ENCODE measurements at places on chromosomes 13 and 19.

GRCh38 chr19:31675193-31675913, 326.1 kb upstream of the TSHZ3 start:
- DNase-seq: no peak

GRCh38 chr19:2542341-2543069, 66.6 kb downstream of the GADD45B start:
- no peak for DNase-seq

DNA sequence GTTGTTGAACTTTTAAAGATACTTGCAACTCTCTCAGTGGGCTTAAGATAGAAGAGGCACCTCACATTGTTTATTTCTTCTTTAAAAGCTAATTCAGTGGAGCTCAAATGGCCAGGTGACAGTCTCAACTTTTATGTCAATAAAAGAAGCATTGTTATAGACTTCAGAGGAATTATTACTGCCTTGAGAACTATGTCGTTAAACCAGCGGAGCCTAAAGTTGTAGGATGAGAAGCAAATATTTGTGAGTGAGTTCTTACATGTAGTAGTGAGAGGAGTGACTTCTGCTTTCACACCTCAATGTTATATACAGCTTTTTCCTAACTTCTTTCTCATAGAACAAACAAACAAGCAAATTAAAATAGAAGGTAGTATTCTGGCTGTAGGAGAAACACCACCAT, 31.2 kb upstream of the DGKH start:
- no peak for DNase-seq

GRCh38 chr13:23763318-23763717, 125.9 kb downstream of the MIPEP start:
- DNase-seq: no peak

DNA sequence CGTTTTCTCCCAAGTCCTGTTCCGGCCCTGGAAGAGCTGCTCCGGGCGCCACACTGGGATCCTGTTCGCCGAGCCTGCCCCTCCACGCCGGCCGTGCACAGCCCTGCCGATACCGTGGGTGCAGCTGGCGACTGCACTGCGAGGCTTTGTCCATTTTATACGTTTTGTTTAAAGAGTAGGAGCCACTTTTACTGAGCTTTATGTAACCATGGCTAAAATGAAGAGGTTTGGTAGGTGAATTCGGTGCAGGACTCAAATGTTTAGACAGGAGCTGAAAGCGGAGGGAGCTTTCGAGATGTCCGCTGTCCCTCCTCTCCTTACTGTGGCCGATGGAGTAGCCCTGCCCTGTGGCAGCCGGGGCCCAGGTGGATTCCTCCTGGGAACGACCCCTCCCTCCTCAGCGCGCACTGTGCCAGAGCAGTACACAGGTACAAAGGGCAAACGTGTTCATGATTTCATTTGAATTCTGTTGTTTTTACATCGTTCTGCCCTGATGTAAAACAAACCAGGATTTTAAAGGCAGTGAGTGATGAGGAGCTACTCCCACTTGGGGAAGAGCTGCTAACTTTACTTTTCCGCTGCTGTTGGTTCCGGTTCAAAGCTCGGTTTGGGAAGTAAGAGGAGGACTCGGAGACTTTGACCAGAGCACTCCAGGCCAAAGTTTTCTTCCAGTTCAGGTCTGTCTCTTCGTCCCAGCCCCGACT, 1.7 kb downstream of the COL4A2 start:
- DNase-seq: no peak

DNA sequence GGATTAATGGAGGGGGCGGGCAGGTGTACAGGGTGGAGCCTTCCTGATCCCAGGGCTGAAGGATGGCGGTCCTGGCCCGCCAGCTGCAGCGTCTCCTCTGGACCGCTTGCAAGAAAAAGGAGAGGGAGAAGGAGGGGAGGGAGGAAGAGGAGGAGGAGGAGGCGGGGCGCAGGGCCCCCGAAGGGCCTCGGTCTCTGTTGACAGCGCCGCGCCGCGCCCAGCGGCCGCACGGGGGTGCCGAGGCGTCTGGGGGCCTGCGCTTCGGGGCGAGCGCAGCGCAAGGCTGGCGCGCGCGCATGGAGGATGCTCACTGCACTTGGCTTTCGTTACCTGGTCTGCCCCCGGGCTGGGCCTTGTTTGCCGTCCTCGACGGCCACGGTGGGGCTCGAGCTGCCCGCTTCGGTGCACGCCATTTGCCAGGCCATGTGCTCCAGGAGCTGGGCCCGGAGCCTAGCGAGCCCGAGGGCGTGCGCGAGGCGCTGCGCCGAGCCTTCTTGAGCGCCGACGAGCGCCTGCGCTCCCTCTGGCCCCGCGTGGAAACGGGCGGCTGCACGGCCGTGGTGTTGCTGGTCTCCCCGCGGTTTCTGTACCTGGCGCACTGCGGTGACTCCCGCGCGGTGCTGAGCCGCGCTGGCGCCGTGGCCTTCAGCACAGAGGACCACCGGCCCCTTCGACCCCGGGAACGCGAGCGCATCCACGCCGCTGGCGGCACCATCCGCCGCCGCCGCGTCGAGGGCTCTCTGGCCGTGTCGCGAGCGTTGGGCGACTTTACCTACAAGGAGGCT, at the start of gene PPM1N:
Gene PPM1N (plus strand): TSS at position 33 of the 785 bp plus-strand sequence. CDS start 30 bp downstream, at position 63.
- peak; percentile 57 for DNase-seq

DNA sequence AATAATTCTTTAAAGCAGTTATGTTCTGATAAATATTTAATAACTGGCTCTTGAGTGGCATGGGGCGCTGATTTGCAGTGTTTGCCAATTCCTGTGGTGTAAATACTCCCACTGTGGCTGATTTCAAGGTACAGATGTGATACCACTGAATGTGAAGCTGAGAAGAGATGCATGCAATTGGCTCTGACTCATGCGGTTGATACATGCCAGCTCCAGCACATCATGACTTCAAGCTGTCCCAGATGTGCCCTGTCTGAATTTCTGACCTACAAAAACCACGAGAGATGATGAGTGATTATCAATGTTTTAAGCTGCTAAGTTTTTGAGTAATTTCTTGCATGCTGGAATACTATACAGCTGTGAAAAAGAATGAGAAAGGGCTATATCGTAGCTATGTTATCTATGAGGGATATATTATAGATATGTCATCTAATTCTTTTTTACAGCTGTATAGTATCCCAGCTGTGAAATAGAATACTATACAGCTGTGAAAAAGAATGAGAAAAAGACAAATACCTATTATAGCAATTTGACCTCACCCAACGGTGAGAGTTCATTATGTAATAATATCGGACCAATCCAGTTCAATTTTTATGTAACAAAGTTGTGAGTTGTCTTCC, 7.6 kb upstream of the ACSBG2 start:
- DNase-seq: no peak

- no peak for DNase-seq
Measured at GRCh38 chr13:75378301-75378700, 103.7 kb downstream of the TBC1D4 start.

DNA sequence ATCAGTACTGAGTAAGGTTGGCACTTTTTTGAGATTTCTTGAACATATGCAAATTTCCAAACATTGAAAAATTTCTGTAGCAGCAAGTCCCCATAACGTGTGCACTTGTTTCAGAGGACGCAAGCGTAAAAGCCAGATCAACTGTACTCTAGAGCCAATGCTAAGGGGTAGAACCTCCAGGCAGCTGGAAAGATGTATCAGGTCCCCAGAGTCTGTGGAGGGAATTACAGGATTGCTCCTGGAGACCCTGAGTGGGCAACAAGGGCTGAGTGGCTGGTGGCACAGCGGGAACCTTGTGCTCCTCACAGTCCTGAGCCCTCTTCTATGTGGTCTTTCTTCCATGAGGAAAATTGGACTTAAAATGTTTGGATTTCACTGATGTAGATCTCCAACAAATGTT, 53.9 kb upstream of the AMER2 start:
- no peak for DNase-seq

GRCh38 chr13:21871382-21871781, 200.5 kb downstream of the FGF9 start:
- DNase-seq: no peak

- DNase-seq: no peak
Measured at GRCh38 chr13:80824229-80824628, 483.3 kb upstream of the SPRY2 start.

- DNase-seq: no peak
Measured at GRCh38 chr13:45219938-45220375, 19.1 kb upstream of the KCTD4 start.

- DNase-seq: no peak
Measured at GRCh38 chr19:782185-782877, 14.9 kb upstream of the PTBP1 start.

DNA sequence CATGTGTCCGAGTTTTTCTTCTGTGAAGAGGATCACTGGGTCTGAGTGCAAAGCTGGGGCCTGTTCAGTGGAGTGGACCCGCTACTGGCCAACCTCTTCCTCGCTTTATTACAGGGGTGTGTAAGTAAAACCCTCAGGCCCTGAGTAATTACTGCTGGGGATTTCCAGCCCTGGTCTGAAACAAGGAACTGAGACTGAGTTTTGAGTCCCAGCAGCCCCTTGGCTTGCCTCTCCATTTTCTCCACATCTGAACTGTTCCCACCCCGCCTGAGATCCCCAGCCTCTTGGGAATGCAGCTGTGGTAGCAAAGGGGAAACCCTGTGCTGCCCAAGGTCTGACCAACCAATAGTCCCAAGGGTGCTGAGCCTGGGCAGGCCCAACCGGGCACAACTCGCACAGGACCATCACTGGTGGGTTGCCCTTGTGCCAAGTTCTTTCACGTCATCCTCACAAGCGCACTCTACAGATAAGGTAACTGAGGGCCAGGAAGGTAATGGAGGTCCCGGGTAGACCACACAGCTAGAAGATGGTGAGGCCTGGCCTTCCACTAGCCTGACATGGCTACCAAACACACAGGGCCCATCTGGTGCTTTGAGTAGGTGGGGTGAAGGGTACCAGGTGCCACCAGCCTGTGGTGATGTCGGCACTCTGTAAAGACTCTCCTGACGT, 13.7 kb upstream of the SLC35E1 start:
- no peak for DNase-seq

DNA sequence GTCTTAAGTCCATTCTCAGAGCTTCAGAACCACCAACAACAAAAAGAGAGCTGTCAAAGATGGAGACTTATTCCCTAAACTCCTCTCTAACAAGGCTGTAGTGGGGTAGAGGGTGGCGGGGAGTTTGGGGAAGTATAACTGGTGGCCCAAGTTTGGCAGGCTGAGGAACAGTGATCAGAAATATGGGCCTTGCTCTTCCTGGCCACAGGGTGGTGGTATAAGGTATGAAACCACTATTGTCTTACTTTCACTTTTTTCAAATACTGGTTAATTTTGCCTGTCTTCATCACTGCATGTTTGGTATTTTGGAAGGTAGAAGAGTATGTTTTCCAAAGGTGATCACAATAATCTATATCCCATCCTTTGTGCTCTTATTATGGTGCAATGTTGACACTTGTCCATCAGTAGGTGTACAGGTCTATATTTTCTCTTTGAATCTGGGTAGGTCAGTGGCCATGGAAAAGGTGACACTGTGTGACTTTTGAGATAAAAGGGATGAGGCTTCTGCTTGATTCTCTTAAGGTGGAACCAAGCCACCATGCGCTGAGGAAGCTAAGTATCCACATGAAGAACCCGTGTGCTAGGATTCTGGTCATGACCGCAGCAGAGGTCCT, 23.2 kb upstream of the GPC5 start:
- no peak for DNase-seq

DNA sequence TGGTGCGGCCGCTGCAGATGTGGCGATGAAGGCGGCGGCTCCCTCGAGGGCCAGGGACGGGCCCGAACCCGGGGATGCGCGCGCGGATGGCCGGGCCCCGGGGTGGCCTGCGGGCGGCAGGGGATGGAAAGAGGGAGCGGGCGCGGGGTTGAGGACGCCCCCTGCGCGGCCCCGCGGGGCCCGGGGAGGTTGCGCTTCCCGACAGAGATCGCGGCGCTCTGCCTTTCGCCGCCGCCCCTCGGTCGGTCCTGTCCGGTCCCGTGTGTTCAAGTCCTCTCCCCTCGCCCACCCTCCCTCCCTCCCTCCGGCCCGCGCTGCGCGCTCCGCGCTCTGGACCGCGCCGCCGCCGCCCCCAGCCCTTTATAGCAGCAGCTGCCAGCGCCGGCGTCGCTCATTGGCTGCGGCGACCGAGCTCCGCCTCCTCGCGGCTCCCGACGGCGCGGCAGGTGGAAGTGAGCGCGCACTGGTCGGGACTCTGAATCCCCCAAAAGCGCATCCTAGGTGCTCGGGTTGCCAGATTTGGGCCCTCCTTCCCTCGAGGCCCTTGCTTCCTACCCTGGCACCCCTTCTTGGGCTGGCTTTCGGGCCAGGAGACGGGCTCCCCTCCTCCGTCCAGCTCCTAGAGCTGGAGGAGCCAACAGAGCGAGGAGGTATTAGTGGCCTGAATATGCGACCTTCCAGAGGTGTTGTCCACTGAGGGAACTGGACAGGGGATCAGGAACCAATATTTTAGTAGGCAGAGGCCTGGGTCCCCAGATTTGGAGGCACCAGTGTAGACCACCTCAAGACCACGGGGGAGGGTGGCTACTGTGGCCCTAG, at the start of gene ELAVL3:
Gene ELAVL3 (minus strand): TSS at position 332 of the 819 bp plus-strand sequence. CDS start 438 bp downstream, outside the sequence.
- DNase-seq: no peak

DNA sequence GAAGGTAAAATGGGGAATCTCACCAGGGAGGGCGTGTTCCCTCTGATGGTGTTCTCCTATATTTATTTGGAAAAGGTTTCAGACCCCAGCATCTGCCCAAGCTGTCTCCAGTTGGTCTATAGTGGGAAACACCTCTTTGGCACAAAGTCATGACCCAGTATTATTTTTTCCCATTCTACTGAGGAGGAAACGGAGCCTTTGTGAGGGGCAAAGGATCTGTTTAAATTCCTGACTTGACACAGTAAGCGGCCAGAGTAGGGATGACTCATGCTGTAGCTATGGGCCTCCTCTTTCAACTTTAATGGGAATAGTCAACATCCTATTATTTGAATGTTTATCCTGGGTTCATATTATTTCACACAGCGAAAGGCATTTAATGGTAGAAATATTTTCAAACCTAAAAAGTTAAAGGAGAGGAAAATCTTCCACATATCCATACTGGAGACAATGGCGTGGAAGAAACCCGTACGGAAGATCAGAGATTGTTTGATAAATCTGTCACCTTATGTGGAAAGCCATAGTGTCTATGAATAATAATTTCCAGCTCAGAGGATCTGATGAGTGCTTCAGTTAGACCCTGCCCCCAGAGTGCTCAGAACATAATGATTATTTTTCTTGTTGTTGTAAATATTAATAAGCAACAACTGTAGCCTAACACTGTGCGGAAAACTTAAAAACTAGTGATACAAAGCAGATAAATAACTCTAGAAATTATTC, 126.0 kb downstream of the FOXO1 start:
- no peak for DNase-seq
